ENCODE measurements at places on chromosomes 2 and 18.
A peak's percentile ranks its signal among the peaks of the same experiment; 100 is the strongest.

- no peak for DNase-seq
Observed at GRCh38 chr18:80046961-80047541, 12.8 kb downstream of the RBFA start.

GRCh38 chr2:226792155-226792881, 7.3 kb downstream of the IRS1 start:
- no peak for DNase-seq

DNA sequence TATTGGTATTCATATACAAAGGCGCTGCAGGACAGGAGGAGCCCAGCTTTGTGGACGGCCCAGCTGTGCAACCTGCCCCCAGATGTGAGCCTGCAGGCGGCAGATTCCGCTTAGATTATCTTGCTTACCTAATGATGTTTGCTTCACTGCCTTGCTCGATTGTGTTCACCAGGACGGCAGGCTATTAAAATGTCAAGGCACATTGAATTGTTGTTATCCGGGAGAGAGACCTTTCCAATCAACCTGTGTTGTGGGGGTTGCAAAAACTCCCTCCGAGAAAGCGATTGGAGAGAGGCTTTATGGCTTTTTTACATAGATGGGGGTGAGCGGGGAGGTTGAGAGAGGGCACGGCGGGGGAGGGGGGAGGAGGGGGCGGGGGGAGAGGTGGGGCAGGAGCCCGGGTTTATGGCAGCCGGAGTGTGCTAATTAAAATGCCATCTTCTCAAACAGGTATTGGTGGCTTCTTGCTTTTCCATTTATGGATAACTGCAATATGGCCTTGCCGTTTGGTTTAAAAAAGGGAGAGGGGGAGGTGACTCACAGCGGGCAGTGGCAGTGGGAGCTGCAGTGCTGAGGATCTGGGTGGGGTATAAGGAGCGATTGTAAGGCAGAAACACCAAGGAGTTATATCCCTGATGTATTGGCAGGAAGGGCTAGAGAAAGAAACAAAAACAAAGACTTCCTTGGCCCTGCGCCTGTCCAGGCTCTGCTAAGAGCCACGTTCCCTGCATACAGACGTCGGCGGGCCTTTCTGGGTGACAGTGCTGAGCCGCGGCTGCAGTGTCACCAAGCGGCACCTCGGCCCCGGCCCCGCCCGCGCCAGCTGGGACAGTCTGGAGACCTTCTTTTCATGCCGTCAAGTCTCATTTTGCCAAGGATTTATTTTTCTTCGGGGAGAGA, 97.2 kb downstream of the INSIG2 start:
- DNase-seq = peak; percentile 32

- DNase-seq = no peak
Observed at GRCh38 chr2:200428961-200429665, 80.8 kb downstream of the KCTD18 start.

- no peak for DNase-seq
Observed at GRCh38 chr2:143988082-143988481, 531.8 kb downstream of the ZEB2 start.

DNA sequence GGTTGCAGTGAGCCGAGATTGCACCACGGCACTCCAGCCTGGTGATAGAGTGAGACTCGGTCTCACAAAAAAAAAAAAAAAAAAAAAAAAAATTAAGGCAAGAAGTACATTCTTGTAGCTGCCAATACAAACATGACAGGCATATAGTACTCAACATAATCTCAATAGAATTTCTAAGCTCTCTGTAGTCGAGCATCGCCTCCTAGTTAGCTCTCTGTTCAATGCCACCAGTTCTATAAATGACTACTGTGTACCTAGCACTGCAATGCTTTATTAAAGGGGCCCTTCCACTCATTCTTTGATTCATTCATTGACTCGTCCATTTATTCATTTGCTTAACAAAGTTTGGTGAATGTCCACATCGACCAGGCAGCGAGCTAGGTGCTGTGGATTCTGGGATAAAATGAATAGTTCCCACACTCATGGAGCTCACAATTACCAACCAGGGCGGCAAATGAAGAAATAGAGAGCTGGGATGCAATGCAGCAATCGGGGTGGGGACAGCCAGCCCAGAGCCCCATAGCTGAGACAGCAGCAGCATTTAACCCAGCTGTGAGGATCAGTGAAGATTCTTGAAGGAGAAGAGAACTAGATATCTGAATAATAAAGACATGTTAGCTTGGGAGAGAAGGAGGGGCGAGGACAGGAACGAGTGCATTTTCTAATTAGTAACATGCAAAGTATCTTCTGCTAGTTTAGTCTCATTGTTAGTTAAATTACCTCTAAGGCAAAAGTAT, 349.8 kb downstream of the LPIN1 start:
- no peak for DNase-seq

GRCh38 chr2:241898463-241899270, 29.1 kb downstream of the RTP5 start:
- no peak for DNase-seq

DNA sequence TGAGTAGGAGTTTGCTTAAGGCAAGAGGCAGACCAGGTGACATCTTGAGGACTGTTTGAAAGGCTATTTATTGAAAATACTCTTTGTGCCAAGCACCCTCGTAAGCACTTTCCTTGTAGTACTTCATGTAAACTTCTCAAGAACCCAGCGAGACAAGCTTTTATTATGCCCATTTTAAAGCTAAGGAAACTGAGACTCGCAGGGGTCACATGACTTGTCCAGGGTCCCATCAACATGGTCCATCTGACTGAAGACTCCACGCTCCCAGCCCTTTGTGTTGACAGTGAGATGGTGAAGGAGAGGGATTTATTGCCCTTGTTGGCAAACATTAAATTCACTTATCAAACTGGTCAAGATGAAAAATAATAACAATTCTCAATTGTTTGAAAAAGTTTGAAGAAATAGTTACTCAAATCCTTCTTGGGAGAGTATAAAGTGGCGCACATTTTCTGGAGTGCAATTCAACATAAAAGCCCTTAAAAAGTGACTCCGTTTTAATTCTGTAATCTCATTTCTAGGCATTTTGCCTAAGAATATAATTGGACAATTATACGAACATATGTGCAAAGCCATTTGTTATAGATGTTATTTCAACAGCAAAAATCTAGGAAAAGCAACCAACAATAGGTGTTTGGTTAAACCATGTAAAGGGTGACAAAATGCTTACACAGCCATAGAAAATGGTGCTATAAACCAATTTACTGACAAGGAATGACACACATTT, 270.5 kb upstream of the NCKAP5 start:
- no peak for DNase-seq

DNA sequence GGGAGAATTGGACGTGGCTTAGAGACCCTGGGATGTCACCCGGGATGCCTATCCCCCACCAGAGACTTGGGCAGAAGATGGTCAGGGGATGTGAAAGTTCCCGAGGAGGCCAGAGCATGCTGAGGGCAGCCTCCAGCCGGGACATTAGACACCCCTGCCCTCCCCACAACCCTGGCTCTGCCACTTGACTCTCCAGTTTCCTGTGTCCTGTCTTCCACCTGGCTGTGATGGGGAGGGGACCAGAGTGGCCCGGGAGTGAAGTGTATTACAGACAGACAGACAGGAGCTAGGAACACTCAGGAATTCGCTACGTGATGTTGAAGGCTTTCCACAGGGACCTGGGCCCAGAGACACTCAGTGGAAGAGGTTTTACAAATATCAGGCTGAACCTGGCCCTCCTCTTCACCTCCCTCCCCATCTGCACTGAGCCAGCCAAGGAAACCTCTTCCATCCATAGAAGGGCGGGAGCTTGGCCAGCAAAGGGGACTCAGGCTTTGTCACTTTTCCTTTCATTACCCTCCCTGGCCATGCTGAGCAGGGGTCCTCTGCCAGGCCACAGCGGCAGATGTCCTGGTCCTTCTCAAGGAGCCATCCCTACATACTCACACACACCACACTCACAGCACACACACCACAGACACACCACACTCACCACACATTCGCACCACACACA, 60.7 kb downstream of the SDC1 start:
- no peak for DNase-seq

GRCh38 chr18:51739044-51739666, 541.7 kb upstream of the MEX3C start:
- DNase-seq = no peak

DNA sequence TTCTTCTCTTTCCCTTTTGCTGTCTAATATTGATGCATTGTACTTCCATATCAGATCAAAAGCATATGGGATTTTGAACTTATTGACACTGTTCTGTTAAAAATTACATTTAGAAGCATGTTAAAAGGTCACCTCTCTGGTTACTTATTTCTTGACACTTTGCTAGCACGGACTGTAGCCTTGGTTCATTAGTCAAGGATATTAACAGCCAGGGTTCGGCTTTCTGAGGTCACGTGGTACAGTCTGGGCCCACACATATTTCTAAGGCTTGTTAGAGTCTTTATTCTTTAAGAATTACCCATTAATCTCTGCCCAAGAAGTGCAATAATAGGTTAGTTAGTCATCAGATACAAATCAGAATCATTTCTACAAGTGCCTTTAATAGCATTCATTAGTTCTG, 1035.8 kb upstream of the FANCL start:
- DNase-seq = no peak

GRCh38 chr18:34880882-34881834, 160.1 kb upstream of the MAPRE2 start:
- no peak for DNase-seq
